ENCODE measurements at places on chromosomes 16 and 17.

DNA sequence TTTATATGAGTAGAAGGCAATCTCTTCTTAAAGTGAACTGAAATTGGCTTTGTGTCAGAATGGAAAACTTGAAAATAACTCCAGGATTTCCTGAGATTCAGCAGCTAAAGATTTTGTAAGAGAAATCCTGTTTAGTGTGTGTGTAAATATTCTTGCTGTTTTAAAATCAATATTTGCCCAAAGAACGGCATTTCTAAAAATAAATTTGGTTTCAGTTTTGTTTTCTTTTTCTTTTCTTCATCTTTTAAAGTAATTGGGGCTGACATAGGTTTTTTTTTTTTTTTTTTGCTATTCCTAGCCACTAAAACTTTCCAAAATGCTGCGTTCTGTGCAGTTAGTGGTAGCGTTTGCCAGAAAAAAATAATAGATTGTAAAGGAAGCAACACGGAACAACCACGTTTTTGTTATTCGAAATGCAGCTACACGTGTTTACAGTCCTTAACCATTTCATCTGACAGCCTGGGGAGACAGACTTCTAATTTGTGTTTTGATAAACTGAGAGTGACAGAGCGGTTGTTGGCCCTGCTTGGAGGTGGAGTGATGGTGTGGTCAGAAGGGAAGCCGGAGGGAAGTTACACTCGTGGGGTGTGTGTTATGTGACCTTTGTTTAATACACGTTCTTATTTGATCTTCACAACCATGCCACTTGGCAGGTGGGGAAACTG lies 21.6 kb upstream of the SMPD3 start:
- no peak for DNase-seq

GRCh38 chr16:9297437-9298113 lies 206.1 kb downstream of the HAPSTR1 start:
- DNase-seq, result no peak

GRCh38 chr17:8976638-8977037 lies 11.1 kb upstream of the PIK3R5 start:
- no peak for DNase-seq

GRCh38 chr16:28283798-28284577 lies 8.3 kb upstream of the SBK1 start:
- no peak for DNase-seq

- DNase-seq, result no peak
Observed at GRCh38 chr16:81786321-81786720, 7.2 kb downstream of the PLCG2 start.

DNA sequence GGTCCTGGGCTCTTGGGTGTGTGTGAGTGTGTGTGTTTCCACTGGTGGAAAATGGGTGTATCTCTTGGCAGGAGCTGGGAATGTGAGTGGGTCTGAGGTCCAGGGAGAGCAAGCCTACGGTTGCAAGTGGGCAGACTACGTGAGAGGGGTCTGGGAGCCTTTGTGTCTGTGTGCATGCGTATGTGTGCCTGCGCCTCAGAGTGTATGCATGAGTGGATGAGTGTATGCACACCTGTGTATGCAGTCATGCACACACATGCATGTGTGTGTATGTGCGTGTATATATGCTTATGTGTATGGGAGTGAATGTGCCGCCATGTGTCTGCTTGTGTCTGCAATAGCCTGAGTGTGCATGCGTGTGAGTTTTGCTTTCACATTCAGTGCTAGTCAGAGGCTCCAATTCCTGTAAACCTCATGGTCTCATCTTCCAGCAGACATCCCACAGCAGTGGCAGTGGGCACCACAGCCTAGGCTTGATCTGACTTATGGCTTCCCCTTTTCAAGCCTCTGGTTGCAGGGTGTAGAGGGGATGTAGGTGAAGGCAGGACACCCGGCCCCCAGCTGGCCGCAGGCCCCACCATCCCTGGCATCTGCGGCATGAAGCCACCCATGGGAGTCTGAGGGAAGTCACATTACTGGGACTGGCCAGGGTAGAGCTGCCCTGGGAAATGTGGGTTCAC lies 19.7 kb upstream of the RMI2 start:
- no peak for DNase-seq

DNA sequence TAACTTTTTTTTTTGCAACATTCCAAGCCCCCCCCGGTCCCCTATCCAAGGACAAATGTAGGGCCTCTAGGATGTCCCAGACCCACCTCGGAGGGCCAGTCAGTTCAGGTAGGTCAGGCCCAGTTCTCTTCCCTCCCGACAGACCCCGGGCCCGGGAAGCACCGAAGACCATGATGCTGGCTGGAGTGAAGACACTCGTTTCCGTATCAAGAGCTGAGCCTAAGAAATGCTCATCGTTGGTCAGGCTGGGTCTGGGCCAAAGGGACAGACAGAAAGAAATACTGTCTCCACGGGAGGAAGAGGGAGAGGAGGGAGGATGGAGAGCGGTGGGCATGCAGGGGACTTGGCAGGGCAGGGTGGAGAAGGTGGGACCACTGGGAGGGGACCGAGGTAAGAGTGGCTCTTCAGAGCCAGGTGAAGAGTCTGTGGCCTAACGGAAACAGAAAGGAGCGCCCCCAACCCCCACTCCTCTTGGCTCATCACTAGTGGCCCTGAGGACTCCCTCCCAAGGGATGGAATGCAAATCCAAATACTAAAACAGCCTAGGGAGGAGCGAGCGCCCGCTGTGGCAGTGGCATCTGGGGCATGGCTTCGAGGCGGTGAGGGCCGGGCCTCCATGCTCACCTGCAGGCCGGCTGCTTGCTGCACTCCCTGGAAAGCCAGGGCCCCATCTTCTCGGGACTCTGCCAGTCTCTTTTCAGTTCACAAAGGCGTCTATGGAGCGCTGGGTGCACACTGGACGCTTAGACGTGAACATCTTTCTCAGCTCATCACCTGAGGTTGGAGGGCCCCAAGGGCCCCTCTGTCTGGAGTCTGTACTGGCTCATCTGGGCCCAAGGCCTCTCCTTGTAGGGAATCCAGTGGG lies 1.7 kb upstream of the ROGDI start:
- no peak for DNase-seq

Data from GM04504 (cell line).